T-helper 9 cell (primary cell): ENCODE measurements at places on chromosomes 1 and 21.

DNA sequence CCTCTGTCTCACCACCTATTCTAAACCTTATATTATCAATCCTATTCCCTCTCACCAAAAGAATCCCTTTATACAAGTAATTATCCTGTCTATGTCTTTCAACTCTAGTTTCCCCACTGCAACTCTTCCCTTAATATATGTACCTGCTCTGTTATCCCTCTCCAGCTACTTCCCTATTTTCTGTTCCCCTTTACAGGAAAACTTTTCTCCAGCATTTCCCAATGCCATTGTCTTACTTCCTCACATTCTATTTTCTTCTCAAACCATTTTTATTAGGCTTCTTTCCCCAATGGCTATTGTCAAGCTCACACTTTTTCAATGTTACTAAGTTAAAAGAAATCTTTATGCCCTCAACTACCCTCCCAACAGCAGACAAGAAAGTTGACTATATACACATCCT is 11.6 kb downstream of the DPYD start:
- DNase-seq = no peak

GRCh38 chr1:34896612-34897011 is 32.8 kb downstream of the DLGAP3 start:
- no peak for DNase-seq

- no peak for DNase-seq
These were observed 864 bp upstream of the CCDC24 start for GRCh38 chr1:43990271-43991199.

GRCh38 chr1:168833362-168833761 is 104.4 kb upstream of the DPT start:
- DNase-seq = no peak

DNA sequence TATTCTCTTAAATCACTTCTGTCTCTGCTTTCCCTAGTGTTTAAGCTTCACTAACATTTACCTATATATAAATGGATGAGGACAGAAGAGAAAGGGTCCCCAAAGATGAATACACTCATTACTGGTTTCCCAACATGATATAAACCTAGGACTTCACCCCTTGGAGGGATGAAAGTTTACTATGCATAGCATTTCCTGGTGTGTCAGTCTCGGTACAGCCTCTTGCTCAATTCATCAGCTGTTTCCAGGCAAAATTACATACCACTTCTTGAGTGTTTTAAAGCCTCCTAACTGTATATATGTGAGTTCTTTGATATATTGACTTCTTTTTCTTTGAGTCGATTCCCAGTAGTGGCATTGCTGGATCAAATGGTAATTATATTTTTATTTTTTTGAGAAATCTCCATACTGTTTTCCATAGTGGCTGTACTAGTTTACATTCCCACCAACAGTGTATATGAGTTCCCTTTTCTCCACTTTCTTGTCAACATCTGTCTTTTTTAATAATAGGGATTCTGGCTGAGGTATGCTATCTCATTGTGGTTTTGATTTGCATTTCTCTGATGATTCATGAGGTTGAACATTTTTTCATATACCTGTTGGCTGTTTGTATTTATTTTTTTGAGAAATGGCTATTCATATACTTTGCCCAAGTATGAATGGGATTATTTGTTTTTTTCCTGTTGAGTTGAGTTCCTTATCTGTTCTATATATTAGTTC is 259.3 kb upstream of the CACYBP start:
- DNase-seq = no peak

- no peak for DNase-seq
These were observed 101.9 kb upstream of the DISP3 start for GRCh38 chr1:11377001-11377583.

GRCh38 chr1:234735916-234736315 is 125.9 kb upstream of the IRF2BP2 start:
- no peak for DNase-seq

- DNase-seq = peak; percentile 32
These were observed 128.2 kb downstream of the TBX19 start for GRCh38 chr1:168408884-168409283.

DNA sequence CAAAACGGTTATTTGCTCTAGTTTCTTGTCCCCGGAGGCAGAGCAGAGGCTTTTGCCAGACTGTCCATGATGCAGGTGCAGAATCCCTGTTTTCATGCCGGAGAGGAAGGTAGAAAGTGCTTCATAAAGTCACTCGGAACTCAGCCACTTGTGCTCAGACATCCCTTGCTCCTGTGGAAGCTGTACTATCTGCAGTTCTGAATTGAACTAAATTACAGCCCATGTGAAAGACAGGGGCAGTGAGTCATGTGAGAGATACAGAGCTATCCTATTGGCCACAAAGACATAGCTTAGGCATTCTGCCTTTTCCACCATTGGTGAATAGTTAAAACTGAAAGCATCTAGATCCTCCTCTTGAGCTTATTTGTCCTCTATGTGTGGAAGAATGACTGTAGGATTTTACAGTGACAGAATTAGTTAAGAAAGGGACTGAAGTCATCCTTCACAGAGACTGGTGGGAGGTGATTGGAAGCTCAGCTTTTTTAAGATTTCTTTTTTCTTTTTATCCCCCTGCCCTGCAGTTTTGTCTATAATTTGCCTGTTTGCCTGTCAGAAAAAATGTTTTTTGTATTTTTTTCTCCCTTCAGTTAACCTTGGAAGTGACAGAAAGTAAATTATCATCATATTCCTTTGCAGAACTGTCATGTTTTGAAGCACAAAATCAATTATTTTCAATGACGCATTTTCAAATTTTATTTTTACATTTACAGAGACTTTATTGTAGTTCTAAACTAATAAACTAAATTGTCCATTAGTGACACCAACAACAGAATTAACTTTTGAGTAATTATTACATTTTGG is 298.6 kb downstream of the PTPRC start:
- no peak for DNase-seq

GRCh38 chr1:156643778-156644092 is 1.8 kb downstream of the BCAN start:
- DNase-seq = no peak

DNA sequence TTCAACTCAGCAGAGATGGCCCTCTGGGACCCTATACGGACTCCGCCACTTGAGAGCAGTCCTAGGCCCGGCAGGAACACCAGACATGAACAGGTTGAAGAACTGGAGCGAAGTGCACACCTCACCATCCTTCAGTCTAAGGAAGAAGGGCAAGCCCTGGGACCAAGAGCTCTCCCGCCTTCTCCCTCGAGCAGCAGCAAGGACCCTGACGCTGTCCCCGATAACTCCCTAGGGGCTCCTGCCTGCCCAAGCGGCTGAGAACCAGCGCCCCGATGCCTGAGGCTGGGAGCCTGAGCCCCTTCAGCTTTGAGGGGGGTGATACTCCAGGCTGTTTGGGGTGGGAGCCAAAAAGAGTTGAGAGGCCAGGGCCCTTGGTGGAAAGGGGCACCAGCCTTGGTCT is 10.2 kb downstream of the TMEM81 start:
- DNase-seq = no peak

DNA sequence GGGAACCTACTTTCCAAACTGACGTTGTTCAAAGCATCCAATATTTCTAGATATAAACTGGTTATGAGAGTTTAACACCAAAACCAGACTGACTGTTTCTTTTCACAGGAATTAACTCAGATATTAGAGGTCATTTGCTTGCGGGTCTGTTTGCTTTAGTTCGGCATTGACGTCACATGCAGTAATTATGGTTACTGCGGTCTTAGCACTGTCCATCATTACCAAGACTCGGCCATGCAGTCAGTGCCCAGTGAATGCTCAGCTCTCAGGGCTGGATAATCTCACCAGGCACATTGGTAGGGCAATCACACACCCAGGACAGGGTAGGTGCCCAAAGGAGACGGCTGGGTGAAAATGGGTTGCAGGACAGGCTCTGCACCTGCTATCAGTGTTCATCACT is 9.9 kb upstream of the F3 start:
- no peak for DNase-seq

GRCh38 chr1:233636503-233636877 is 22.6 kb downstream of the KCNK1 start:
- DNase-seq = no peak

DNA sequence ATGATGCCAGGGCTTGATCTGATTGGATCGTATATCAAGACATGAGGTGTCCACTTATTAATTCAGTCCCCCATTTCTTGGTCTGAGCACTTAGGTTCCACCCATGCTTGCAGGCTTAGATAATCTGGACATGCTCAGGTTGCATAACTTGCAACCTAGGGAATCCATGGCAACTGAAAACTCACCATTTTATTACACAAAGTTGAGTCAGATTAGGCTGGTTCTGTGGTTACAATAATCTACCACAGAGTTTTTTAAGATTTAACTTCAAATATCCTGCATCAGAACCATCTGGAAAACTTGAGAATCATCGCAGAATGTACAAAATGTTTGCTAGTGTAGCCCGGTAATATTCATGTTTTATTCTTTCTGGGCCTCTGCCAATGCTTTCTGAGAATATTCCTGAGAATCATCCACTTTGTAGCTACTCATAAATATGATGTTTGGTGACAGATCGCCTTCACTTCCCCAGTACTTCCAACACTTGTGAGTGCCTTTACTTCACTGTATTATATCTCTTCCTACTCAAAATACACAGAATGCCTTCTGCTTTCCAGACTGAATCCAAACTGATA is 707.2 kb upstream of the ADAMTS5 start:
- DNase-seq = no peak

GRCh38 chr1:25619101-25619890 is 2.7 kb downstream of the MAN1C1 start:
- peak; percentile 45 for DNase-seq

GRCh38 chr1:101567582-101568189 is 330.9 kb downstream of the S1PR1 start:
- peak; percentile 26 for DNase-seq
